ENCODE measurements at places on chromosomes 3 and 15. TPM values are rescaled to one million over a fixed set of nuclear protein-coding genes. Genes with fewer than 3 reads are reported as not detected.

- H3K27ac ChIP-seq: no peak overlapping the region
- H3K4me1 ChIP-seq: peaks cover 51% of the 10 kb centered on the region
- no peak overlapping the region for H3K4me3 ChIP-seq
These were observed 4.3 kb downstream of the SLCO3A1 start for GRCh38 chr15:91857772-91858171.

DNA sequence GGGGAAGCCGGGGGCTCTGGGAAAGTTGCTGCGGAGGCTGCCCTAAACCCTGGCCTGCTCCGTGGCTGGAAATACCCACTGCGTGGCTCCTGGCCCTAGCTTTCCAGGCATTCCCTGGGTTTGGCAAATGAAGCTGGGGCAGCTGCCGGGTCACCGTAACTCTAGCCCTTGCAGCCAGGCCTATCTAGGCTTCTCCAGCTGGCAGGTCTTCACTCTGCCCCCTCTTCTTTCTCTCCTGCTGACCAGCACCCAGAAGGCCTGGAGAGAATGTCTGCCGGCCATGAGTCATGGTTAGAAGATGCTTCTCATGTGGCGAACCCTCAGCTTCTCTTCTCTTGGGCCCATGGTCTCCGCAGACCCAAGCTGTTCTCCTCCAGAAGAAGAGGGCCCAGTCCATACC lies 5.6 kb upstream of the DLL4 start:
- no peak overlapping the region for H3K27ac ChIP-seq
- H3K27me3 ChIP-seq: peaks cover 19% of the 10 kb centered on the region
- DNase-seq: no peak
- peaks cover 33% of the 10 kb centered on the region for H3K4me1 ChIP-seq

DNA sequence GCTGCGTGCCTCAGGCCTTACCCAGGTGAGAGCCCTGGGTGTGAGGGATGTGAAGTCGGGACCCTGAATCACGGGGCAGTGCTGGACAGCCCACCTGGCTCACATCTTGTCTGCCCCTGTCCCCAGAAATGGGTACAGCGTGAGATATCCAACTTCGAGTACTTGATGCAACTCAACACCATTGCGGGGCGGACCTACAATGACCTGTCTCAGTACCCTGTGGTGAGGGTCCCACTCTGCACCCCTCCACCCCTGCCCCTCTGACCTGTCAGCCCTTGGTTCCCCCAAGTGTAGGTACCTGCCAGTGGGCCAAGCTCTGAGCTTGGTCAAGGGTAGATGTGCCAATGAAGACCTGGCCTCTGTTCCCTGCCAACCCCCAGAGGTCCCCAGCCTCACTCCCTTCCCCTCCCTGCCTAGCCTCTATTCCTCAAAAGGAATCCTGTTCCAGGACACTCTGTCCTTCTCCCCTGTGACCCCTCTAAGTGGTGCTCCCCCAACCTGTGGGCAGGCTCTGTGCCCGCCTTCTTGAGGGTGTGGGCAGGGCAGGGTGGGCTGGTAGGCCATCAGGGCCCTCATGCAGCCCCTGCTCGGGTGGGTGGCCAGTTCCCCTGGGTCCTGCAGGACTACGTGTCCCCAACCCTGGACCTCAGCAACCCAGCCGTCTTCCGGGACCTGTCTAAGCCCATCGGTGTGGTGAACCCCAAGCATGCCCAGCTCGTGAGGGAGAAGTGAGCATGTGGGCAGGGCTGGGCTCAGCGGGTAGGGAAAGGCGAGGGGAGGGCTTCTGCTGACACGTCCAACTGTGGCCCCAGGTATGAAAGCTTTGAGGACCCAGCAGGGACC lies 25.1 kb downstream of the NBEAL2 start:
- H3K27me3 ChIP-seq: no peaks in the 10 kb centered on the region
- DNase-seq: no peak
- H3K4me1 ChIP-seq: peaks cover 10% of the 10 kb centered on the region
- no peak overlapping the region for H3K4me3 ChIP-seq
- H3K27ac ChIP-seq: no peak overlapping the region

DNA sequence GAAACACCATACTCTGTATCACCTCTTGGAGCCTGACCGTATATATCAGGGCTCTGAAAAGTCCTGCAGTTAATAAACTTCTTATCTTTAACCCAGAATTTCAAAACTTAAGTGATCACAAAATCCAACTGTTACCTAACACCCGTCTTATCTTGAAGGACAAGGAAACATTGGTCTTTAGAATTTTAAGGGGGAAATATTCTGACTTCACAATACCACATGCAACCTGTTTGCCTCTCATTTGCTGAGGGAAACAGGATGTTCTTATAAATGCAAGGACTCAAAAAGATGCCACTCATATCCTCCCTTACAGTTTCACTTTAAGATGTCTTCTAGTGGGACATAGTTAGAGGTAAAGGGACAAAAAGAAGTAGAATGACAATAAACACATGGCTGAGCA lies 67.9 kb downstream of the CRTC3 start:
- no peaks in the 10 kb centered on the region for H3K27me3 ChIP-seq
- no peak overlapping the region for H3K4me3 ChIP-seq
- H3K27ac ChIP-seq: peak overlapping the region; percentile 77
- DNase-seq: no peak

GRCh38 chr15:57165992-57166391 lies 210.3 kb upstream of the CGNL1 start:
- H3K36me3 ChIP-seq: no peaks in the 10 kb centered on the region
- no peak overlapping the region for H3K4me3 ChIP-seq
- H3K27me3 ChIP-seq: no peaks in the 10 kb centered on the region

DNA sequence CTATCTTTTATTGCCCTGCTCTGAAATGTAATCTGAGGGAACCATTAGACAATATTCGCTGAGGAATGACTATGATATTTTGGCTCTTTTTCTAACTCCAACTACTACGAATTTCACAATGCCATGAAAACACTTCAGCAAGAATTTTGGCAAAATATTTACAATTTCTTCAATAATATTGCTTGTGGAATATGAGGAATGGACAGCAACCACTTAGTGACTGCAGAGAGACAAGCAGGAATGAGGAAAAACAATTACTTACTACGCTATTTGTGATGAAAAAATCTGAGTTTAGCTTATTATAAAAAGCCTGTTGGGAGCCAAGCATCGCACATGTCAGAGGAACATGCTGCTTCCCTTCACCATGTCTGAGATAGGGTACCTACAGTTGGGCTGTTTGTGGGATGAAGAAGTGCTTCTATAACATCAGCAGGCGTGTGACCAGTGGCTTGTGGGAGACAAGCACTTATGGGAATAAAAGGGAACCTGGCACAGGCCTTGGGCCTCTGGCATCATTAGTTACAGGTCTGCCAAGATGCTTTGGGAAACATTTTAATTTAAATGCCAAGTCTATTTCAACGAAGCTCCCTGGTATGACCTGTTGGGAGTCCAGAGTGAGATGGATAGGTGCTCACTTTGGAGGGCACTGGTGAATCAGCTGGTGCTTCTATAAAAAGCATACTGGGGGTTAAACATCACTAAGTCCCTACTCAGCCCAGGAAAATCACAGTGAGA lies 2.7 kb upstream of the PLCL2 start:
- no peaks in the 10 kb centered on the region for H3K27me3 ChIP-seq
- H3K4me3 ChIP-seq: no peak overlapping the region
- no peak for DNase-seq
- no peaks in the 10 kb centered on the region for H3K36me3 ChIP-seq
- peak overlapping the region; percentile 1 for H3K27ac ChIP-seq

DNA sequence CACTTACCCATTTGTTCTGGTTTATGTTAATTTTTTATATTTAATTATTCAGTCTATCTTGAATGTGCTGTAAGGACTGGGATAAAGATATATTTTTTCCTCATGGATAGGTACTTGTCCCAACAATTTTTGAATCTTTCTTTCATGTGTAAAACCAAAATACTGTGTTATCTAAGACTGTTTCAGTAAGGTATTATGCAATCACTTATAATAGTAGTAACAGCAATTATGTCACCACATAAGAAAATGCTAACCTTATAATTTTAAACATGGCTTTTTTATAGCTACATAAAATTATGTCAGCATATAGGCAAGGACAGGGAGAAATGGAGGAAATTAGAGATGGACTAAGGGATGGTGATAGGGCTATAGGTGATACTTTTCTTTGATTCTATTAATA lies 2.9 kb upstream of the CTDSPL start:
- no peak overlapping the region for H3K4me3 ChIP-seq
- no peak overlapping the region for H3K27ac ChIP-seq
- H3K27me3 ChIP-seq: no peaks in the 10 kb centered on the region

DNA sequence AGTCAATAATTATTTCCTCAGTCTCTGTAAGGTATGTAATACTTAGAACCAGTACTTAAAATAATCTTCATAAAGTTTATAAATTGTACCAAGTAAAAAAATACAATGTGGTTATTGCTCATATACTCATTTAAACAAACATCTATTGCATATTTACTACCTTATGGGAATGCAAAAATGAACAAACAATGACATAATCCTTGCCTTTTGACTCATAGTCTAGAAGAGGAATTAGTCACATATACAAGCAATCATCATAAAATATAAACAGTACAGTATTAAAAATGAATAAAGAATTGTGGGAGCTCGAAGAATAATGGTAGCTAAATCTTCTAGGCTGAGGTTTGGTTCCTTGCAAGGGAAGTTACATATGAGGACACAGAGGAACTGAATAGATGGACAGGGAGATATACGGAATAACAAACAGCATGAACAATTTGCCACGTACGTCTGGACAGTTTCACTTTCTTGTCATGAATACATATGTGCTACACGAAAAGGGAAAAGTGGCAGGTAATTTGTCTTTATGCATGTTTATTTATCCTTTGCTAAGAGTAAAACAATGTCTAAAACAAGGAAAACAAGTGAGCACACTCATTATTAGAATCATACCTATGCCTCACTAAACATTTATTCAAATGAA lies 17.2 kb downstream of the IMPG2 start:
- no peaks in the 10 kb centered on the region for H3K4me1 ChIP-seq
- H3K27ac ChIP-seq: no peak overlapping the region
- H3K27me3 ChIP-seq: no peaks in the 10 kb centered on the region
- no peak overlapping the region for H3K4me3 ChIP-seq
- no peak for DNase-seq
- H3K36me3 ChIP-seq: no peaks in the 10 kb centered on the region

DNA sequence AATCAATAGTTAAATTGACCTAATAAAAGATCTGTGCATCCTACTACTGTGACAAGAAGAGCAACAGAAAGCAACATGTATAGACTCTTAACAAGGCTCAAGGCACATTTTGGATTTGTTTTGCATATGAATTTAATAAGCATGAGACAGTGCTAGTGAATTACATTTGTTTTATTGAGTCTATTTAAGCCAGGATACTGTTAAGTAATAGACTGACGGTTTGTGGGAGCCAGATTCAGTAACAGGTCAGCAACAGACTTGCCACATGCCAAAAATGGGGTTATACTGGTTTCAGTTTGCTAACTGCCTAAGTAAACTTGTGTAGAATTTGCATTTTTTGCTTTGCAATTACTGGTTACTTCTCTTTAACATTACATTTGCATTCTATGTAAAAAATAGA lies 54.0 kb downstream of the MBNL1 start:
- H3K4me3 ChIP-seq: no peak overlapping the region
- no peak overlapping the region for H3K27ac ChIP-seq
- peaks cover 53% of the 10 kb centered on the region for H3K4me1 ChIP-seq
- peak; percentile 39 for DNase-seq
- H3K36me3 ChIP-seq: peaks cover 10% of the 10 kb centered on the region
- H3K27me3 ChIP-seq: no peaks in the 10 kb centered on the region

DNA sequence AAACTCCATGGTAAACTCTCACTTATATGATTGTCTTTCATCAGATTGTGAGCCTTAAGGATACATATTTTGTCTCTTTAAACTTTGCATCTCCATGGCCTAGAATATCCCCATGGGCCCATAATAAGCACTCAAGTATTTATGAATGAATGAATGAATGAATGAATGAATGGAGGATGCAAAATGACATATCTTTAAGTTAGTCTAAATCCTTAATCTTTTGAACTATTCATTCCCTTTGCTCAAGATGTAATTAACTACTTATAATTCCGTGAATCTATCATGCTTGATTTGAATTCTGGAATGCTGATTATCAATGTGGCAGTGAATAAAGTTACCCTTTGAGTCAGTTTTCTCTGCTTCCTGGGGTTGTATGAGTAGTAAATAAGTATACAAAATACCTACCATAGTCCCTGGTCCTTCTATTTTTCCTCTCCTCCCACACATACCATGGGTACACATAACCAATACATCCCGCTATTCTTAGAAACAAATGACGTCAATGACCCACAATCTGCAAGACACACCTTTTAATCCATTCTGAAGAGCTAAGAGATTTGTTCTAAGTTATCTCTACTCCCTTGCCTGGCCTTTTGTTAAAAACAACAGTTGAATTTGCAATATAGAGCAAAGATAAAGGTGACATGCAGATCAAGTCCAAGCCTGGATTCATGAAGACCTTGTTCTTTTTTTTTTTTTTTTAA lies 94.5 kb downstream of the FBN1 start:
- no peak for DNase-seq
- no peak overlapping the region for H3K27ac ChIP-seq
- H3K36me3 ChIP-seq: no peaks in the 10 kb centered on the region
- H3K4me3 ChIP-seq: no peak overlapping the region
- no peaks in the 10 kb centered on the region for H3K27me3 ChIP-seq
- H3K4me1 ChIP-seq: no peaks in the 10 kb centered on the region

GRCh38 chr3:46700772-46701171 lies 420 bp upstream of the TMIE start:
- peaks cover 9% of the 10 kb centered on the region for H3K27me3 ChIP-seq
- H3K27ac ChIP-seq: no peak overlapping the region
- H3K36me3 ChIP-seq: no peaks in the 10 kb centered on the region
- no peak overlapping the region for H3K4me3 ChIP-seq
- no peak for DNase-seq

DNA sequence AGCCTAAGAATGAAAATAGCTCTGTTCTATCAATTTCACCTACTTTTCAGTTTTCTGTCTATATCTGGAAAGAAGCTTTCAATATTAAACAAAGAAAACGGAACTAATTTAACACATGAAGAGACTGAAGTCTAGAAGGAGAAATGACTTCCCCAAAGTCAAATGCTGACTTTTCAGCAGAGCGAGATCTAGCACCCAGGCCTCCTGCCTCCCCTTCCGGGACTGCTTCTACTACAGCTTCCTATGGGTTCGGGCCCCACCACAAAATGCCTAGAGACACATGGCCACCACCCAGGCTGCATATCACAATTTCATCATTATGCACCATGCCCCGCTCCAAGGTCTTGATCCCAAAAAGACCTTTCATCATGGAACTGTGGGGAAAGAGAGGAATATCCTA lies 104.5 kb downstream of the SST start:
- no peaks in the 10 kb centered on the region for H3K4me1 ChIP-seq
- H3K27me3 ChIP-seq: peaks cover 4% of the 10 kb centered on the region
- no peak overlapping the region for H3K4me3 ChIP-seq
- no peaks in the 10 kb centered on the region for H3K36me3 ChIP-seq
- no peak overlapping the region for H3K27ac ChIP-seq

GRCh38 chr15:81411051-81411450 lies 37.0 kb upstream of the TMC3 start:
- H3K27me3 ChIP-seq: no peaks in the 10 kb centered on the region
- H3K36me3 ChIP-seq: no peaks in the 10 kb centered on the region
- no peak overlapping the region for H3K27ac ChIP-seq
- no peak overlapping the region for H3K4me3 ChIP-seq

GRCh38 chr3:11928381-11928780 lies 75.8 kb upstream of the SYN2 start:
- no peaks in the 10 kb centered on the region for H3K4me1 ChIP-seq
- H3K36me3 ChIP-seq: no peaks in the 10 kb centered on the region
- no peak overlapping the region for H3K27ac ChIP-seq
- DNase-seq: no peak
- no peaks in the 10 kb centered on the region for H3K27me3 ChIP-seq

GRCh38 chr3:35658686-35659085 lies 19.4 kb downstream of the ARPP21 start:
- no peaks in the 10 kb centered on the region for H3K36me3 ChIP-seq
- no peak overlapping the region for H3K4me3 ChIP-seq
- no peak overlapping the region for H3K27ac ChIP-seq
- no peaks in the 10 kb centered on the region for H3K4me1 ChIP-seq
- DNase-seq: no peak
- no peaks in the 10 kb centered on the region for H3K27me3 ChIP-seq

Gene SNTN
- total RNA-seq: not detected

Gene FETUB
- not detected for total RNA-seq

Gene ABCF3
- 131 TPM for total RNA-seq
